ENCODE measurements at places on chromosomes 7 and 10. TPM values are rescaled to one million over a fixed set of nuclear protein-coding genes. Genes with fewer than 3 reads are reported as not detected.

- H3K4me3 ChIP-seq: no peak overlapping the region
- H3K27me3 ChIP-seq: no peaks in the 10 kb centered on the region
- no peak overlapping the region for H3K27ac ChIP-seq
- H3K36me3 ChIP-seq: no peaks in the 10 kb centered on the region
- H3K4me1 ChIP-seq: no peaks in the 10 kb centered on the region
These were observed 34.7 kb upstream of the SHH start for GRCh38 chr7:155846936-155847335.

- no peaks in the 10 kb centered on the region for H3K4me1 ChIP-seq
- H3K27me3 ChIP-seq: no peaks in the 10 kb centered on the region
- DNase-seq: no peak
These were observed 182.3 kb downstream of the PPP1R9A start for GRCh38 chr7:95089414-95090315.

Gene SRI
- total RNA-seq: 67.9 TPM

Gene NANOS1
- total RNA-seq: not detected
